ENCODE measurements at places on chromosomes 7 and 10. TPM values are rescaled to one million over a fixed set of nuclear protein-coding genes. Genes with fewer than 3 reads are reported as not detected.
A peak's percentile ranks its signal among the peaks of the same experiment; 100 is the strongest.

SPDYE1 gene
- total RNA-seq: not detected

NUTM2A gene
- 1.6 TPM for total RNA-seq

CPED1 gene
- 13.3 TPM for total RNA-seq

CNNM1 gene
- total RNA-seq: not detected

DNA sequence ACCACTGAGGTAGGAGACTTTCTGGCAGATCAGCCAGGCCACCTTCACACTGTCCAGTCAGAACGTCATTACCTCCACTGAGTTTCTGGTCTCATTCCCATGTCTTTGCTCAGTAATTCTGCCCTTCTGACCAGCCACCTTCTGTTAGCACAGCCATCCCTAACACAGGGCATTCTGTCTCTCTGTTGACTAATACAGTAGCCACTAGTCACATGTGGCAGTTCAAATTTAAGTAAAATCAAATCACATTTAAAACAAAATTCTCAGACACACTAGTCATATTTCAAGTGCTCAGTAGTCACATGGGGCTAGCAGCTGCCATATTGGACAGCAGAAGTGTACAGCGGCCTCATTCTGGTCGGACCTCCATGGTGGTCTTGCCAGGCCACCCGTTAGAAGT lies 7.4 kb downstream of the CPSF4 start:
- DNase-seq: no peak

GRCh38 chr7:66281678-66282590 lies 76.8 kb downstream of the TPST1 start:
- DNase-seq: no peak

DNA sequence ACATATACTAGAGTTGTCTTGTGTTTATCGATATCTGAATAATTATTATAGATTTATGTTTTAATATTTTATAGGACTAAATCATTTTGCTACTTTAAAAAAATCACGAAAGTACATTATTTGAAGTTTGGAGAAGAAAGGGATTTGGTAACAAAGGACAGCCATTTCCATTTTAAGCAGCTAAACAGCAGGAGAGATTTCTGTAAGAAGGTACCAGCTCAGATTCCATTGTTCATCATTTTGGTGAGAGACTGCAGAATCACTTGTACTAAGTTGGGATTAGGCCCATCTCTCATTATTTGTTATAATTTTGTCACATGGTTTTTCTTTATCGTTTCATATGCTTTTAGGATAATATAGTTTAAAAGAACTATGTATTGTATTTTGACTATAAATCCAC lies 46.7 kb downstream of the PALS2 start:
- no peak for DNase-seq

- no peak for DNase-seq
Observed at GRCh38 chr7:51349820-51350545, 33.4 kb upstream of the COBL start.

DNA sequence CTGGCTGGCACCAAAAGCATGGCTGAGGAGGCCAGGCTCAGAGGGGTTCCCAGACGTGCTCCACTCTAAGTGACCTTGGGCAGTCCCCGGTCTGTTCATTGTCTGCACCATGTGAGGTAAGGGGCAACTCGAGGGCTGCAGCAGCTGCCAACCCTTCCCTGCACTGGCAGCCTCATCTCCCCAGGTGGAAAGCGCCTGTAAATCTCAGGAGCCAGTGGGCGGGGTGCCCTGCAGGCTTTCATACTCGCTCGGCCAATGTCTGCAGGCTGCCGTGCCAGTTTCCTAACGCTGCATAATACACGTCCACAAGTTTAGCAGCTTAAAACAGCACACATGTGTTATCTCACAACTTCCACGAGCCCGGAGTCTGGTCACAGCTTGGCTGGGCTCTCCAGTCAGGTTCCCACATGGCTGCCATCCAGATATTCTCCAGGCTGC lies 12.6 kb upstream of the GDF10 start:
- DNase-seq: no peak

DNA sequence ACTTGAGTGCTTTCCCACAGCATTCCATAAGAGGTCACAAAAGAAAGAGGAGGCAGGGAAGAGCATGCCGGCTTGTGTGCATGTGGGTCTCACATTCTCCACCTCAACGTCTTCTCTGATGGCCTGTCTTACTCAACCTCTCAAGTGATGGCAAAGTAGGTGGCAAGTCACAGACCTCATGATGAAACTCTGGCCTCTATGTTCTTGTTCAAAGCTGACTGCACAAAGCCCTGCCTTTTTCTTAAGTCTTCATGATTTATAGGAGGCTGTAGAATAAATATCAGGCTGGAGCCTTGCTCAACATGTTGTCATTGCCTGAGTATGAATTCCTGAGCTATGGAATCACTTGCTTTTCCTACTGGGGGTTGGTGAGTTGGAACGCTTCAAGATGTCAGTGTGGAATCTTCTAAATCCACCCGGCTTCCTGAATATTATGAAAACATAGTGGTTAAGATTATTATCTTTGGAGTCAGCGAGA lies 213.6 kb upstream of the INHBA start:
- DNase-seq: no peak

DNA sequence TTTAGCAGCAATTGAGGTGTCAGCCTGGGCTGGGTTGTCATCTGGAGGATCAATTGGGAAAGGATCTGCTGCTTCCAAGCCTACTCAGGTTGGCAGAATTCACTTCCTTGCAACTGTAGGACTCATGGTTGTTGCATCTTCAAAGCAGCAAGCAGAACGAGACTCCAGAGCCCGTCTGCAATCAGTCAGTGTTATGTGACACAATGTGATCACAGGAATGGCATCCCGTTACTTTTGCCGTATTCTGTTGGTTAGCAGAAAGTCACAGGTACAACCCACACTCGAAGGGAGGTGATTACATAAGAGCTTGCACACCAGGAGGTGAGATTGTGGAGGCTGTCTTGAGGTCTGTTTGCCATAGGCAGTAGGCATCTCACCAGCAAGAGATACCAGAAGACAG lies 15.4 kb upstream of the LYZL1 start:
- DNase-seq: no peak

- DNase-seq: no peak
Observed at GRCh38 chr10:34374356-34375045, 440.6 kb downstream of the PARD3 start.

- DNase-seq: no peak
Observed at GRCh38 chr10:32906595-32906994, 51.4 kb downstream of the ITGB1 start.

GRCh38 chr10:98339799-98340198 lies 71.8 kb upstream of the LOXL4 start:
- no peak for DNase-seq

- DNase-seq: peak; percentile 80
Observed at GRCh38 chr10:123148414-123149161, 652 bp downstream of the HMX2 start.

DNA sequence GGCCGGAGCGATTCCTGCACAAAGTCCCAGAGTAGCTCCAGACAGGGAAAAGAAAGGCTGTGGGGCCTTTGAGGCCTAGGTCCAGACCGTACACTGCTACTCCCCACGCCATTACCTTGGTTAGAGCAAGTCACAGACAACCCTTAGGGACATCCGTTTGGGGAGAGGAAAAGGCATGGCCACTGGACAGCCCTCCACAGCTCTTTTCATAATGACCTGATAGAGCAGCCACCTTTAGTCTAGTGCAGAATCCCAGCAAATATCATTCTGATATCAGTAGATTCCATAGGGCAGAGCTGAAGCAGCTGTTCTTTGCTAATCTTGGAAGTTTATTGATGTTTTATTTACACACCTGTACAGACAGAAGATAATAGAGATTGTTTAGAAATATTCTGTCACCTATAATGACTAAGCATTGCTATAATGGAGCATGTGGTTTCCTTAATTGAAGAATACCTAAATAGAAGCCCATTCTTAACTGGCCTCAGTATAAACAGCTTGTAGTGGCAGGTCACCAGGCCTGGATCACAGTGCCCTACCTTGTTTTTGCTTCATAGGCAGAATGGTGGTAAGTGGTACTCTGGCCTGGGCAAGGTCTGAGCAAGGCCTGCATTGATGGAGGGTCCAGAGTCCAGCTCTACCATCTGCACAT lies 27.9 kb downstream of the OGDH start:
- DNase-seq: no peak
